ENCODE measurements at places on chromosomes 7 and 10. TPM values are rescaled to one million over a fixed set of nuclear protein-coding genes. Genes with fewer than 3 reads are reported as not detected.

FAM131B gene
- 3.0 TPM for polyA plus RNA-seq

SEMA4G gene
- 38.0 TPM for polyA plus RNA-seq

MACROH2A2 gene
- 39.8 TPM for polyA plus RNA-seq

DKK1 gene
- polyA plus RNA-seq, result 45.6 TPM

EPHA1 gene
- polyA plus RNA-seq, result 16.3 TPM

FANK1 gene
- polyA plus RNA-seq, result 2.5 TPM

LDB1 gene
- polyA plus RNA-seq, result 139 TPM

LAMB1 gene
- polyA plus RNA-seq, result 642 TPM

FGFR2 gene
- 106 TPM for polyA plus RNA-seq

ARHGAP22 gene
- 2.1 TPM for polyA plus RNA-seq

DPCD gene
- 43.6 TPM for polyA plus RNA-seq

CYP3A7 gene
- polyA plus RNA-seq, result 0.66 TPM

C10orf67 gene
- polyA plus RNA-seq, result 1.9 TPM

TMEM26 gene
- 8.5 TPM for polyA plus RNA-seq

LRRD1 gene
- 0.24 TPM for polyA plus RNA-seq

Measured in left renal pelvis (tissue), 4 donors.